ENCODE measurements at places on chromosomes 12 and 14.

- DNase-seq = no peak
Measured at GRCh38 chr14:31224808-31225207, 17.2 kb upstream of the HECTD1 start.

- no peak for DNase-seq
Measured at GRCh38 chr12:128619263-128619662, 204.5 kb downstream of the SLC15A4 start.

GRCh38 chr14:58484176-58484575, 56.7 kb downstream of the KIAA0586 start:
- no peak for DNase-seq

DNA sequence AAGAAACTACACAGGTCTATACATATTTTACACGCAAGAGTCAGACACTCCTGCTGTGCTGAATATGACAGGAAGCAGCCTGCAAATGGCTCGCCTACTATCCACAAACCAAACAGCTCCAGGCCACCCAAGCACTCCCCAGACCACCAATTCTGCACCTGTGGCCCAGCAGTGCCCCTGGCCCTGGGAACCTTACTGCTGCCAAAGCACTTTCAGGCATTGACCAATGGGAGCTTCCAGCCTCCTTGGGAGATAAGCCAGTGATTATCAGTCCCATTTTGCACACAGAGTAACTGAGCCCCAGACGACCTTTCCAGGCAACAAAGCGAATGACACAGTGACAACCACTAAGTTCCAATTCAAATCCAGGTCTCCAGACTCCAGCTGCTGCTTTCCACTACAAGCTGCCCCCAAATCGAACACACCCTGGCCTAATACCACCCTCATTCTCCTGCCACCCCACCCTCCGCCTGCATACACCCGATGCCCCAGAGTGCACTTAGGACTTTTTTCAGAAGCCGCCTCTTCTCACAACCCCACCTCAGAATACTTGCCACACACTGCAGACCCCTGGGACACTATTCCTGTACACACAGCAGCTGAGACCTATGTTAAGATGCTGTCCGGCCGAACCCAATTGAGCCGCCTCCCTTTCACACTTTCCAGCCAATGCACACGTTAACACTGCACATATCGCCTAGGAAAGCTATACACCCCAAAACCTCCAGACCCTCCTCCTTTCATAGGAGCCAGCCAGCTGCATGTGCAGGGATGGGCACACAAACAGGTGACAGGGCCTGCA, 126.1 kb upstream of the PRMT8 start:
- no peak for DNase-seq

- no peak for DNase-seq
Measured at GRCh38 chr12:24718617-24719016, 230.3 kb downstream of the BCAT1 start.

GRCh38 chr12:1189163-1189562, 198.1 kb downstream of the ERC1 start:
- no peak for DNase-seq

- no peak for DNase-seq
Measured at GRCh38 chr14:103488071-103488470, 34.6 kb downstream of the CKB start.

DNA sequence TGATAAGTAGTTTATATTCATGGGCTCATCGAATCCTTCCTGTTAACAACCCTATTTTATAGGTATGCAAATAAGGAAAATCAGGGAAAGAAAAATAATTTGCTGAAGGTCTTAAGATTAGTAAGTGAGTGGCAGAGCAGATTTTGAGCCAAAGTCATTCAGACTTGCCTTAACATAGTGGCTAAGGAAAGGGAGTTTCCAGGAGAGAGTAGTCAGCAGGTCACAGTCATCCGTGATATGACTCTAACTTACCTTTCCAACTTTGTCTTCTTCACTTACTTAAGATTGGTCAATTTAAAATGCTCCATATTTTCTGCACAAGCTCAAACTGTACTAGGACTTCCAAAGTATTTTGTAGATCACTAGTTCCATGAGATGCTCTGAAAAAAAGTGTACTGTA, 46.6 kb downstream of the AKAP6 start:
- no peak for DNase-seq

DNA sequence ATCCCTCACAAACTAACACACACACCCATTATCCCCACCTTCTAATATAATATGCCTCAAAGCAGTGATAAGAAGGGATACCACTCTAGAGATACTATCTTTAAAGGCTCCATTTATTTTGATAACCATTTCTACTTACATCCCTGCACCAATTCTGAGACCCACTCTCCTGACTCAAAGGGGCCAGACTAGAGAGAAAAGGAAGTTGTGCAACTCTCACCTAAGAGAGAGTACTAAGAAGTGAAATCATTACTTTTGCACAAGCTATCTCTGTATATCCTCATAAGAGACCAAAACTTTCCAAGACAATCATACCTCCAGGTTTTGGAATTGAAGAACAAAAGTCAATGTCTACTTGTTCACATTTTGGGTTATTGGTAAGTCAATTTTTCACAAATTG, 45.4 kb upstream of the USP15 start:
- no peak for DNase-seq

DNA sequence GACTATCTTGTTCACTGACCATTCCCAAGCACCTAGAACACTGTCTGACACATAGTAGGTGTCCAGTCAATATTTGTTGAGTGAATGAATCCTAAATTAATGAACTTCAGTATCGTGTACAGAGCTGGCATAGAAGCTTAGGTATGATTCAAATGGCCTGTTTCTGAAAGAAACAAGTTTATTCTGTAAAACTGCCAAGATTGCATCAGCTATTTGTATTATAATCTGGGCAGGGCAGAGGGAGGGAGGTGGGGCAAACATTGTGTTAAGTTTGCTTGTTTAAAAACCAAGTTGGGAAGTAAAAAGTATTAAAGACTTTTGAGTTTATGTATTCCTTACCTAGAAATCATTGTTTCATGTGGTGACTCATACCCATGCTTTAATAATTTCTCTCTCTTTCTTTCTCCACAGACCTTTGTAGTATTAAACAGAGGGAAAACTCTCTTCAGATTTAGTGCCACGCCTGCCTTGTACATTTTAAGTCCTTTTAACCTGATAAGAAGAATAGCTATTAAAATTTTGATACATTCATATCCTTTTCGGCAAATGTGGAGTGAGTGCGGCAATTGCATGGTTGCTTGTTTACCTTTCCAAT, 92.8 kb downstream of the SCN8A start:
- DNase-seq = no peak

- DNase-seq = no peak
Measured at GRCh38 chr14:101336183-101336582, 225.1 kb upstream of the DIO3 start.

DNA sequence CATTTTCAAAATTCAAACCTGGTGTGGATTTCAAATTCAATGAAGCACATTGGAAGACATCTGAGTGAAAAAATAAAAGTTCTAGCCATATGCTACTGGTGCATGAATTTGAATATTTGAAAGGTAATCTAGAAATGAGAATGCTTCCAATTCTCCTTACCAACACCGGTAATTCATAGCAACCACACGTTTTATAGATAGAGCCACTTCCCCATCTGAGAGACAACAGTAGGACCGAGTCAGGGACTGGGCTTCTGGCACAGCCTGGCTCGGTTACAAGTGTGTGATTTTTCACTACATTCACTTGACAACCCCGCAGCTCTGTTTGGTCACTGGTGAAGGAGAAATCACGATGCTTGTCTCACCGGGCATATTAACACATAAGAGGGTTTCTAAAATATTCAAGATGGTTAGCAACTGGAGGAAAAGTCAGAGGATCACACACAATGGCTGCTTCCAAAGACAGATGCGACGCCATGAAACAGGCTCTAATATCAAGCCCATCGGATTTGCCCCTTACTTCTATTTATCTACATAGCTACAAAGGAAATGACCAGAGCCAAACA, 86.5 kb upstream of the FOXN3 start:
- DNase-seq = no peak

GRCh38 chr14:98408713-98409112, 863.3 kb downstream of the BCL11B start:
- no peak for DNase-seq

DNA sequence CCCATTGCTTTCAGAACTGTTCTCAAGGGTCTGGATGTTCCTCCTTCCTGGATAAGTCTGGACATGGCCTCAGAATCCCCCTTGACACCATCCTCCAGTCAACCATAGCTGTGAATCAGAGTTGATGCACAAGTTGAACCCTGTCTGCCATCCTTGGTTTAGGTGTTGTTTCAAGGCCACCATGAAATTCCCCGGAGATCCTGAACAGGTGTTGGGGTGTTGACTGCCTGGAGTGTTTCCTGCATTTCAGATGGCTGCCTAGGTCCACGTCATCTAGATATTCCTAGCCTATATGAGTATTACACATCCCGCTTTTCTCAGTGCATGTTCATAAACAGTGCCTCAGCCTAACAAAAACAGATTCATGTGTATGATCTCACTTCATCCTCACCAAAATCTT, 86.7 kb upstream of the PWP1 start:
- no peak for DNase-seq

GRCh38 chr12:118328486-118329330, 44.0 kb downstream of the TAOK3 start:
- DNase-seq = no peak
